NCI-H69 (cell line): ENCODE measurements at places on chromosomes 7 and 10.
A peak's percentile ranks its signal among the peaks of the same experiment; 100 is the strongest.

DNA sequence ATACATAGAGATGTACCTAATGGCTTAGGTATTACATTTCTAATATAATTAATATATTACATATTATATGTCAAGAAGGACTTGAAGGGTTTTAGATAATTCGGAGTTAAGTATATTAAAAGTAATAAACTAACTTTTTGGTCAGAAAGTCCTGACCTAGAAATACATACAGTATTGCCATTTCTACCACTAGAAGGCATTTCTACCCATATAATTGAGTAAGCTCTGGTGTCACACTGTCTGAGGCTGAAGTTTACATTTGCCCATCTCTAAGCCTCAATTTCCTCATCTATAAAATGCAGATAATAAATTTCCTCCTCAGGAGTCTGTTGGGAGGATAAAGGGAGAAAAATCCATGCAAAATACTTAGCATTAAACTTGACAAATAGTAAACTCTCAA lies 7.1 kb downstream of the FKBP14 start:
- DNase-seq: no peak

GRCh38 chr10:86340176-86340990 lies 26.2 kb downstream of the GRID1 start:
- peak; percentile 26 for DNase-seq

DNA sequence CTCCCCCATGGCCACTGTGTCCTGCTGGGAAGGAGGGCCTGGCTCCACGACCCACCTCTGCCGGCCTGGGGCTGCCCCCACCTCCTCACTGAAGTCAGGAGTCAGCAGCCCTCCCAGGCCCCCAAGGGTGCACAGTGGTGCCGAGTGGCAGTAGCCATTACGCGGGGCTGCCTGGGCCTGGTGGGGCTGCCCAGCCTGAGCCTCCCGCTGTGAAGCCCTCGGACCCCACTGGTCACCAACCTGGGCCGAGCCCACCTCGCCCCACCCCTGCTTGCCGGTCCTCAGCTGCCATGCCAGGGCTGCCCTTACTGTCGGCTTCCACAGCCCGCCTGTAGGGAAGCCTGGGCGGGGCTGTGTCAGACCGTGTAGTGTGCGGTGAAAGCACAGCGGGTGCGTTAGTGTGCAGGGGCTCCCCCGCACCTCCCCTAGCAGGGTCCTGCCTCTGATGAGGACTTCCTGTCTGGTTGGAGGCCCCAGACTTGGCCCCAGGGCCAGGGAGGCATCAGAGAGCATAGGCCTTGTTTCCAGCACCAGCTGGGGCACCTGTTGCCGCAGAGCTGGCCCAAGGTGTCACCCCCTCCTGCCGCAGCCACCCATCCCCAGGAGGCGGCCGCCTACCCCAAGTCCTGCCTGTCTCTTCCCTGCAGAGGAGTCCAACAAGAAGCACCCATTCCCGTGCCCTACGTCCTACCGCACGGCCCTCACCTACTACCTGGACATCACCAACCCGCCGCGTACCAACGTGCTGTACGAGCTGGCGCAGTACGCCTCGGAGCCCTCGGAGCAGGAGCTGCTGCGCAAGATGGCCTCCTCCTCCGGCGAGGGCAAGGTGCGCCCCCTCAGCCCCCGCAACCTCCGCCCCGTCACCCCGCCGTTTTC lies 10.0 kb downstream of the TMEM120A start:
- DNase-seq: no peak

GRCh38 chr7:94423863-94424735 lies 29.4 kb downstream of the COL1A2 start:
- DNase-seq: no peak

DNA sequence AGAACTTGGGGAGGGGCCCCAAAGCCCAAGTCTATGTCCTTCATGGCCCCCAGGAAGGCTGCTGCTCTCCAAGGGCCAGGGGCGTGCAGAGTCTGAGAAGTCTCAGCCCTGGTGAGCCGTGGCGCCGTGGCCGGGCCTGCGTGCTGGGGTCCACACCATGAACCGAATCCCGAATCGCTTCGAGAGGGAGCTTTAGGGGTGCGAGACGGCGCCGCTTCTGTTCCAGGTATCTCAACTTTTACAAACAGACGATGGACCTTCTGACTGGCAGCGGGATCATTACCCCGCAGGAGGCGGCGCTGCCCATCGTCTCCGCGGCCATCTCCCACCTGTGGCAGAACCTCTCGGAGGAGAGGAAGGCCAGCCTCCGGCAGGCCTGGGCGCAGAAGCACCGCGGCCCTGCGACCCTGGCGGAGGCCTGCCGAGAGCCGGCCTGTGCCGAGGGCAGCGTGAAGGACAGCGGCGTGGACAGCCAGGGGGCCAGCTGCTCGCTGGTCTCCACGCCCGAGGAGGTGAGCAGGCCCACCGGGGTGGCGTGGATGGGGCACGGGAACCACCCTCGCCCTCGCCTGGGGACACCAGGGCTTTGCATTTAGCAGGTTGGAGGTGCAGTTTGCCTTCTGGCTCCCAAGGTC lies 12.7 kb downstream of the STRA8 start:
- DNase-seq: no peak

- DNase-seq: no peak
These were observed 371.4 kb downstream of the DNAJB6 start for GRCh38 chr7:157707983-157708918.

DNA sequence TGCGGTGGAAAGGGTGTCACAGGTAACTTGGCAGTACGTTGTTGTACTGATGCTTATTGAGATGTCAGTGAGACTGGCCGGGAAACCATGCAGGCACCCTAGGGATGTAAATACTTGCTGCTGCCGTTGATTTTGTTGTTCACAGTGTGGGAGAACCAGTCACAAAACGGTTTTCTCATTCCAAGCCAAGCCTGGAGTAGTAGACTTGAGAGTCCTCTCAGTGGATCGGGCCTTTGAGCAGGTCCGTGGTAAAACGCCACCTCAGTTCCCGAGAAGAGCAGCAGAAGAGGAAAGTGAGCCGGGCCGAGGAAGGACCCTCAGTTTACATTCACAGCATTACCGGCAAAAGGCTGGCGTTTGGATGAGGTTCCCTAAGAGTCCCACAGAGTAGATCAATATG lies 1.1 kb downstream of the JAKMIP3 start:
- DNase-seq: no peak

DNA sequence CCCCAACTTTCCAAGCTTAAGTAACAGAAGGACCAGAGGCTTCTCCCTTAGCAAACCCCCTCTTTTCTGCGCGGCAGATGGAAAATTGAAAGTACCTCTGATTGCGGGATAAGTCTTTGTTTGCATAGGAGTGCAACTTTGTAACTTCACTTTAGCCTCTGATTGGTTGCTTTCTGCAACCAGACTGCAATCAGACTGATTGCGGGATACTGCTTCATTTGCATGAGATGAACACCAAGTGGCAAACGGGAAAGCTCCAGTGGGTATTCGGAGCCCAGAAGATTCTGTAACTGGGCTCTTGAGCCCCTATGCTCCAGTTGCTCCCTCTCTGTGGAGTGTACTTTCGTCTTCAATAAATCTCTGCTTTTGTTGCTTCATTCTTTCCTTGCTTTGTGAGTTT lies 260.6 kb downstream of the BAMBI start:
- DNase-seq: no peak

DNA sequence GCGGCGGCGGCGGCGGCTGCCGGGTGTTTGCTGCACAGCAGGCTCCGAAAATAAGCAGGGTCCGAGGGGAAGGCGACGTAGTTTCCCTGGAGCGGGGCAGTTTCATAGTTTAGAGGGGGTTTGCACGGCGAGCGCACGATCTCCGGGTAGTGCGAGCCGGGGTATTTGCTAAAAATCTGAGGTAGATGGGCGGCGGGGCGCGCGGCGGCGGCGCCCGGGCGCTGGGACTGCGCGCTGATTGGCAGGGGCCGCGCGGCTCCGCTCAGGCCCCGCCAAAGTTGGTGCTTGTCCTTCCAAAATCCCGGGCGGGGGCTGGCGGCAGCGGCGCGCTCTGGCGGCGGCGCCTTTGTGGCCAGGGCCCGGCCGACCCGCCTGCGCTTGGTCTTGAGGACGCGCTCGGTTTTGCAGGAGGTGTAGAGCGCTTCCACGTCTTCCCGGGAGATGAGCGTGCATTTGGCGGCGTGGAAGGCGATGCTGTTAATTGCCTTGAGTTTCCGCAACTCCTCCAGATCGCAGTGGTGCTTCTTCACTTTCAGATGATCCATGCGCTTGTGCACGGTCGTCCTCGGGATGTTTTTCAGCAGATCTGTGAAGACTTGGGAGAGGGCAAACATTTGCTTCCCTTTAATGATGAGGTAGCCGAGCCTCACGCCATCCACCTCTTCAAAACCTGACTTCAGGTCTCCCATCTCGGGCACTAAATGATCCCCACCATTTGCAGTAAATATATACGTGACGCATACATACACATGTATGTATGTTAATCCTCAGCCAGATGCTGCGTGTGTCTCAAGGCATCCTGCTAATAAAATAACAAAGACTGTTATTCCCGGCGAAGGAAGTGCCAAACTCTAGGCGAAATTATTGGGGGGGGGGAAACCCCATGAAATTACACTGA lies 8.1 kb downstream of the SKIDA1 start:
- DNase-seq: peak; percentile 71

- no peak for DNase-seq
These were observed 4.6 kb downstream of the ARPC1B start for GRCh38 chr7:99379043-99379577.

GRCh38 chr7:37352974-37353948 lies 95.4 kb downstream of the ELMO1 start:
- peak; percentile 43 for DNase-seq
